ENCODE measurements at places on chromosomes 2 and 18.

DNA sequence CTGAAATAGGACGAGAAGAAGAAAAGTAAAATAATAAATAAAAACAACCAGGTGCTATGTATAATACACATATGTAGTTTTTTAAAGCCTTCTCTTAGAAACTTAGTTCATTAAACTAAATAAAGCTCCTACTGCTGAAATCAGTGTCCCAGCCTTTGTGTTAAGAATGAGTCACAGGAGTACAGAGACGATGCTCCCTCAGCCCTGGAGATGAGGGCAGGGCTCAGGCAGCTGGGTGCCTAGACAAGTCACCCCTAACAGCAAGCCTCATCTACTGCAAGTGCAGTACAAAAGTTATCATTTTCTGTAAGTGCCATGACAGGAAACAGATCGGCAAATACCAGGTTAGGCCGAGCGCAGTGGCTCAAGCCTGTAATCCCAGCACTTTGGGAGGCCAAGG is 18.2 kb downstream of the KIDINS220 start:
- DNase-seq: no peak

DNA sequence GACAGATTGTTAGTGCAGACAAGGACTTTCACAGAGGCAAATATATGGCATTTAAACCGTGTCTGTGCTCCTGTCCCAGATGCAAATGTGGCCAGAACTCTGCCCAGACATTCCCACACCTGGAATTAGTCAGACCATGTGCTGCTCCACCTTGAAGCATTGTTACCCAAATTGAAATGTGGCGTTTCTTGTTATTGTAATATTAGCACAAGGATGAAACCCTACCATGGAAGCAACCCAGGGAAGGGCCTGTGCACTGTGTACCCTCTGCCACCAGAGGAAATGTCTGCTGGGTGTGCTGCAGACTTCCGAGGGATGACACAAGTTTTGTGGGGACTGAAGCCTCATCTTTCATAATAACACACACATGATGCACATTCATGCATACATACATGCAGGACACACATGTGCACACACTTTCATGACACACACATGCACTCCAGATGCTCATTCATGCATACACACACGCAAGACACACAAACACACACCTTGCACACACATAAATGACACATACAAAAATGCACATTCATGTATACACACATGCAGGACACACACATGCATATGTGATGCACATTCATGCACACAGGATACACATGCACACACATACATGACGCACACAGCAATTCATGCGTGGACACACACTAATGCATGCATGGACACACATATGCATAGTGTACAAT is 133.2 kb upstream of the SNTG2 start:
- no peak for DNase-seq

DNA sequence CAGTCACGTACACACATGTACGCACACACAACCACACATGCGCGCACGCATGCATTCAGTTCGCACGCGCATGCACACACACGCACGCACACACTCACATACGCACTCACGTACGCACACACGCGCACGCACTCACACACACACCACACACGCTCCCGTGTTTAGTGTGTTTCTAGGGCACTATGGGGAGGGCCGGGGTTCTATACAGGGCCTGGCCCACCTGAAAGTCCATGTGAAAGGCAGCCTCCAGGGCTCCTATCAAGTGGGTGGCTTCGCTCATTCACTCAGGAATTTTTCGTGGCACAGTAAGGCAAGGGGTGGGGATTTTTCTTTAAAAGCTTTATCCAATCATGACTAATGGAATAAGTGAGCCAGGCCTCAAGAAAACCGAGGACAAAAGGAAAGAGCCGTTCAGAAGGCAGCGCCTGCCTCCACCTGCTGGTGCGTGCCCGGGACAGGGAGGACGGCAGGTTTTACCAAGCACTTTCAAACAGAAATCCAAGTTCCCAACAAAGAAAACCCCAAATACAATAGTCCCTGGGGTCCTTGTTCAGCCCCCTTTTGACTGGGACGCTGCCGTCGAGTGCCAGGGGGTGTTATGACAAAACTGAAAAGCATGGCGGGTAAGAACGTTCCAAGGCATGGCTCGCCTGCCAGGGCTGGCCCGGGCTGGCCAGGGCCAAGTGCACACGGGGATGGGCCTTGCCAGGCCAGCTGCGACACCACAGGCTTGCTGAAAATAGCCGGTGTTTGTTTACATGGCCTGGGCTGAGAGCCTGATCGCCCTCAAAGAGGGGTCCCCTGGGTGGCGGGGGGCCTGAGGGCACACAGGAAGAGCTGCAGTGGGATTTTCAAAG is 110.0 kb downstream of the HDAC4 start:
- no peak for DNase-seq

DNA sequence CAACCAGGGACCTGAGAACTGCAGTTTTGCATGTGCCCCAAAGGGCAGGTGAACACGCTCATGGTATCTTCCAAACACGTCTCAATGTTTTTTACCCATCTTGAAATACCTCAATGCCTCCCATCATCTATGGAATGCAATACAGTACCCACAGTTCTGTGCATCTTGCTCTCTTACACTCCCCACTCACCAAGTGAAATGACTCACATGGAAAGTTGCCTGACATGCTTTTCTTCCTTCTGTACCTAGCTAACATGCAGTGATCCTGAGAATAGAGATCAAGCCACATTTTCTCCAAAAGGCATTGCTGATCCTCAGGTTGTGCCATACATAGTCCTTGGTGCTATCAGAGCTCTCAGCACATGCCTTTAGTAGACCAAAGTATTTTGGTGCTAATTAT is 373.9 kb downstream of the GPD2 start:
- no peak for DNase-seq

GRCh38 chr2:138550172-138550571 is 48.6 kb downstream of the SPOPL start:
- DNase-seq: no peak

DNA sequence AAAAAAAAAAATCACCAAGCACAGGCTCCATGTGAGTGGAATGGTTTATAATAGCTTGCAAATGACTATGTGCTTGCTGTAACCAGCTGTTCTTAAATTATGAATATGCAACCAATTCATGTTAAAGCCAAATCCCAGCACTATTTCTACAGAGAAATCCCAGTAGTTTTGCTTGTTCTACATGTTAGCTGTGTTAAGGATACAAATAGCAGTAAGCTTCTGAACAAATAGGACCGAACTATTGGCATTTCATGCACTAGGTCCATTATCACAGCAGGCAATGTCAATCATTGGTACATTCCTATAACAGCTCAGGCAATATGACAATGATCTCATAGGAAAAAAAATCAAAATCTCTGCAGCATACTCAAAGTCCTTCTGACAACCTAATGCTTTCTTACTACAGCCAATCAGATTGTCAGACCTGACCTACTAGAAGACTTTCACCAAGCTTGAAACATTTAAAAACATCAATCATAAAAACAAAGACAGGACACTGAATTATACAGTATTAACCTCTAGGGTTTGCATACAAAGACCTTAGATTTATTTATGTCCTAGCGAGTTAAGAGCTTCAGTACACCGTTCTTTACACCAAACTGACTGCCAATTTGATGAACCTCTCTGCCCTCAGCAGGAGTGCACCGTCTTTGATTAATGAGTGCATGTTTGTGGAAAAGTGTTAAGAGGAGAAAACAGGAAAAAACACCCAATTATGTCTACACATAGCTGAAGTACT is 6.4 kb downstream of the BAZ2B start:
- DNase-seq: no peak

DNA sequence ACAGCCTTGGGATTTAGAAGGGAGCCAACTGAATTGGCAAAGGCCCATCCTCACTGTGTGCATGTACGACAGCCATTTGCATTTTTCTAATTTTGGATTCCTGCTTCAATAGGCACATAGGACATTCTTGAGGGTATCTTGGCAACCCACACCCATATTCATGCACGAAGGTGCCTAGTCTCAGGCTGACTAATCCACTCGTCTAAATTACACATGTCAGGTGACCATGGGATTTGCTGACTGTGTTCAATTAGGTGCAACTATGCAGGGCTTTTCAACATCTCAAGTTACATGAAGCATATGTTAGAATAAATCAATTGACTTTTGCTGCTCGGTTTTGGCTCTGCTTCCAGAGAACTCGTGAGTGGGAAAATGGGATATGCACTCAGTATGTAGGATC is 249.7 kb downstream of the SP3 start:
- no peak for DNase-seq

- DNase-seq: no peak
Observed at GRCh38 chr18:75350512-75350839, 77.0 kb downstream of the SMIM21 start.

DNA sequence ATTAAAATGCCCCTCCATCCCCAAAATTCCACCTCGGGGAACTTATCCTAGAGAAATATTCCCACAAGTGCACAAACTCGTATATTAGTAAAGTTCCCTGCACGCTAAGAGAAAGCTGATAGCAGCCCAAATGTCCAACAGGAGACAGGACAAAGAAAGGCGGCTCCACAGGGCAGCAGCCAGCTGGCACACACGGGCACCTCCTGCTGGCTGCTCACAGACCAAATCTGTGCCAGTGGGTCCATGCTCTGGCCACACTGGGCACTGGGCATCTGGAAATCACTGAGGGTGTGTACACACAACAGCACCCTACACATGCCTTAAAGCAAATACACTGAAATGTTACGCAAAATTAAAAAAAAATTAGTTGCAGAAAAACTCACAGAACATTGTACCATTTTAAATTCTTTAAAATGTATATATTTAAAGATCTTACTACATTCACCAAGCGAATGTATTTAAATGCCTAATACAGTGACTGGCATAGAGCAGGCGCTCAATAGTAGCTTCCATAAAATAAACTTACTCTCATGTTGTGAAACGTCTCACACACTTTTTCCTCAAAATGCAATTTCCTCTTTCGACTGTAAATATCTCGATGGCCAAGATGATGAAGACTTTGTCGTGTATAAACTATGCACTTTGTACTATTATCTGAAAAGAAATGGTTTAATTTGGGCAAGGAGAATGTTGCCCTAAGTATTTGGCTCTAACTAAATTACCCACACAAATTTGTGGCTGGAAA is 19.4 kb downstream of the ZNF516 start:
- DNase-seq: no peak

GRCh38 chr2:96524482-96525210 is 11.9 kb upstream of the ARID5A start:
- no peak for DNase-seq

DNA sequence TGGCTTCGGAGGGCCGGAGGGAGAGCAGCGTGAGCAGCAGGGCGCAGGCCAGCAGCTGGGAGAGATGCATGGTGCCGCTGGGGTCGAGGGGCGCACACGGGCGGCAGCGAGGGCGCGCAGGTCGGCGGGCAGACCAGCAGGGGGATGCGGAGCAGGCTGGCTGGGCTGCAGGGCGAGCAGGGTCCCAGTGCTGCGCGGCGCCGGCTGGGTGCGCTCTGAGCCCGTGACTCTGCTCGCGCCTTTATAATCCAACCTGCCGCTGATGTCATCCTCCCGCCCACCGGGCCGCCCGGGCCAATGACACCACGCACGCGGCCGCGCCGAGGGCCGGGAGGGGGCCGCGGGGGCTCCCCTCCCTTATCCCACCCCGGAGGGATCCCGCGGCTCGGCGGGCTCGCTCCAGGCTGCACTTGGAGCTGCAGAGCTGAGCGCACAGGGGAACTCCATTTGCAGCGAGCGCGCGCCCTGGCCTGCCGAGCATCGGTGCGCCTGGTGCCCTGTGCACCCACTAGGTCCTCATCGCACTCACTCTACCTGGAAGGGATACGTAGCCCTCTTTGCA is at the start of gene NPPC:
TSS of gene NPPC (minus strand) at position 217 of the 562 bp plus-strand sequence. CDS start at position 70, 147 bp downstream.
- DNase-seq: peak; percentile 61

DNA sequence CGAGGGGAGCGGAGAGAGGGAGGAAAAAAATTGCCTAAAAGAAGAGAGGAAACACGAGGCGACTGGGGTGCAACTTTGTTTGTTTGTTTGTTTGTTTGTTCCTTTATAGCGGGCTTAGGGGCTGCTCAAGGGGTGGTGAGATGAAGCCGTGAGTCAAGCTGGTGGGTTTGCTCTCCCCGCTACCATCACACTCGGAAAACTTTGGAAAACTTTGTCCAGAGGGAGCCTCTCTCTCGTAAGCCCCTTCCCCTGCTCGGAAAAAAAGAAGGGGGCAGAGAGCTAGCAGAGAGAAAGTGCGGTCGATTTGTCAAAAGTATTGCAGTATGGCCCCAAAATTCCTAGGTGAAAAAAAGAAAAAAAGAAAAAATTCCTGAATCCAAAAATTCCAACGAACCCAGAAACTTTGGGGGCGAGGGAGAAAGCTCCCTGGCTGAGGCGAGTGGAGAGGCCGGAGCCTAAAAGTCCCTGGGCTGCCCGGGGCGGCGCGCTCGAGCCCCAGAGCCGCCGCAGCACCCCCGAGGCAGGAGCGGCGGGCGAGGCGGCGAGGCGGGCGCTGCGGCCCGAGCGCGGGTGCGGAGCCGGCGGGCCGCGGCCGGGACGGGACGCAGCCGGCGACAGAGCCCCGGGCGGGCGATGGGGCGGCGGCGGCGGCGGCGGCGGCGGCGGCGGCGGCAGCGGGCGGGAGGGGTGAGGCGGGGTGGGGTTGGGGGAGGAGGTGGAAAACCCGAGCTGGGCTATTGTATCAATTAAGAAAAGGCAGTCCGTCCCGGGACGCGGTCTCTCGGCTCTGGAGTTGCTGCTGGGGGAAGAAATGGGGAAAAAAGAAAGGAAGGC is 558 bp upstream of the CYP26B1 start:
- DNase-seq: no peak

GRCh38 chr2:225932811-225933413 is 533.4 kb downstream of the NYAP2 start:
- no peak for DNase-seq

DNA sequence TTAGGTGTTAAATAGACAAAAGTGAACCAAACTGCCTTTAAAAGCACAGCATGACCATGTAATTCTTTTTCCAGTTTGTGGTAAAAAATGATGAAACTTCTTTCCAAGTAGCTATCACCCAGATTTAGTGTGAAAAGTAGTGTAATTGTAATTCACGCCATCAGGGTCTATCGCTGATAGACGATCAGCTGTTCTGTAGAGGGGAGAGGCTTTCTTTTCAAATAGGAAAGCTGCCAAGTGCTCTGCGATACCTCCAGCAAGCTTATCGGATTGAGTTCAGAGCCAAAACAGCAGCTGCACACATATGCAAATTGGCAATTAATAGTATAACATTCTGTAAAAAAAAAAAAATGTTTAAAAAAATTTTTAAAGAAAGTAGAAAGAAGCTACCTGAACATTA is 61.9 kb upstream of the PSMD14 start:
- DNase-seq: no peak

DNA sequence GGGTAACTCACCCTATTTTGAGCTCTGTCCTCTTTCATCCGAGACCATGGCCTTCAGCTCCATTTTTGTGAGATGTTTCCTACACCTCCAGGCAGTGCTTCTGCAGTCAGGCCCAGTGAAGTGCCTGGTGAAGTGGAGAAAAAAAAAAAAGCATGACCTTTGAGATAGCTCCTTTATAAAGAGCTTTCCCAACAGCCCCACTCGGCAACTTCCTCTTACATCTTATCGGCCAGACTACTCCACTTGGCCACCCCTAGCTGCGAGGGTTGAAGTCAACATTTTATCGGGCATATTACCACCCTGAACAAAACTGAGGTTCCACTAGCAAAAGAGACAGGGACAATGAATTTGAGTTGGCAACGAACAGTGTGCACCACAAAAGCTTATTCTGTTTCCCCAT is 124.8 kb upstream of the RNF152 start:
- no peak for DNase-seq

All from stimulated activated CD4-positive, alpha-beta T cell treated with anti-CD3 and anti-CD28 coated beads, Interleukin-15, amount 100 ng/mL, for 1 hour (primary cell).